ENCODE measurements at places on chromosomes 3 and 15.

DNA sequence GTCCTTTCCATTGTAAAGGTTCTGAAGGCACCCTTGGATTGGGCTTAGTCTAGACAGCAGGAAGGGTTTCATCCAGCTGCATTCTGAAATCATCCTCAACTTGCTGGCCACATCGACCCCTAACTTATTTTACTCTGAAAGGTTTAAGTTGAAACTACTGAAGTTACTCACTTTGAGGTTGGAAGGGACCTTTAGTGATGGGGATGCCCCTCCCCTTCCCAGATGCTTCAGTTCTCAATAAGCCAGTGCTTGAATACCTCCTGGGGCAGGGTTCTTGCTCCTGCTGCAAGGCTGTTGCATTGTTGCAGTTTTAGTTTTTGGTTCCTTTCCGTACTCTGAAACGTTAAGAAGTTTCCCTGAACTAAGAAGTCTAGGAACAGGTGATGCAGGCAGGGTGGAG is 26.4 kb downstream of the FGD5 start:
- no peak for DNase-seq

DNA sequence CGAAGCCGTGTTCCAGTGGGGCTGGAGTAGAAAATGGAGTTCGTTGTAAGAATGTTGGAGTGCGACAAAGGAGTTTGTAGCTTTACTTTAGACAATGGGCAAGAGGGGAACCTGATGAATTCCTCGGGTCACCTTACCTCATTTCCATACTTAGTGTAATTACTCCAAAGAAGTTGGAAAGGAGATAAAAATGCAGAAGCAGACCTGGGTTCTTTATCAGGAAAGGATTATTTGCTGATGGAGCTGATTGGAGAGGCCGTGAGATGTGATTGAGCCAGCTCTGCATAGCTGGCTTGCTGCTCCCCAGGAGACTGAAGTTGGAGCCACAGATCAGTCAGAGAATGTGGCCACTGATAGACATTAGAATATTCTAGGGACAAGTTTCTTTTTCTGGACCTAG is 33.4 kb upstream of the TBL1XR1 start:
- DNase-seq: no peak

GRCh38 chr3:175805825-175806224 is 946.7 kb downstream of the NAALADL2 start:
- no peak for DNase-seq

DNA sequence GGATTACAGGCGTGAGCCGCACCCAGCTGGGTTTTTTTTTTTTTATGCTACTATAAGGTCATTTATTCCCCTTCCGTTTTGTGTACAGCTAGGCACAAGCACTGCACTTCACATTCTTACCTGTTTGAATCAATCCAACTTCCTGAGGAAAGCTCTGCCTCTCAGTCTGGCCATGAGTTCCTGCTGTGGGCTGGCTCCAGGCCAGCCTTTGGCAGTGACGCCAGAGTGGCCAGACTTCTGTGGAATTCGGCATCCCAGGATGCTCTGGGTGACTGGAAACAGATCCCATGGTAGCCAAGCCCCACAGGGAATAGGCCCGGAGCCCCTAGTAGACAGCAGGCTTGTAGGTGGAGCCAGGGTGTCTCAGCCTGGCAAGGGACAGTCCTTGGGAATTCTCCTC is 21.5 kb upstream of the TIMP4 start:
- DNase-seq: no peak

GRCh38 chr3:127848131-127849129 is 26.1 kb upstream of the MGLL start:
- no peak for DNase-seq

DNA sequence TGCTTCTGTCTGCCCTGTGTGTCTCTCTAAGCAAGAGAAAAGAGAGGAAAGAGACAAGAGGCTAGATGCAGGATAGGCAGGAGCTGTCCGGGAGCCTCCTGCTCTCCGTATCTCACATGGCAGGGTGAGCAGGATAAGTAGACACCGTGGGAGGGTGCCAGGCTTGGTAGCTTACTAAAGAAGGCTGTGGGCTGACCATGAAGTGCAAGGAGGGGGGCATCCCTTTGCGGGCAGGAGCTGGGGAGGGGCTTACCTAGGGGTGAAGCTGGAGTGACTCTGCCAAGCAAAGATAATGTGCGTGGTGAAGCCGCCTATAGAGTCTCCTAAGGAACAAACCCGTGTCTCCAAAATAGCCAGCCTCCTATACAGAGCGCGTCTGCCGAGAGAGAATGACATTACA is 33.7 kb upstream of the TMC3 start:
- DNase-seq: no peak

DNA sequence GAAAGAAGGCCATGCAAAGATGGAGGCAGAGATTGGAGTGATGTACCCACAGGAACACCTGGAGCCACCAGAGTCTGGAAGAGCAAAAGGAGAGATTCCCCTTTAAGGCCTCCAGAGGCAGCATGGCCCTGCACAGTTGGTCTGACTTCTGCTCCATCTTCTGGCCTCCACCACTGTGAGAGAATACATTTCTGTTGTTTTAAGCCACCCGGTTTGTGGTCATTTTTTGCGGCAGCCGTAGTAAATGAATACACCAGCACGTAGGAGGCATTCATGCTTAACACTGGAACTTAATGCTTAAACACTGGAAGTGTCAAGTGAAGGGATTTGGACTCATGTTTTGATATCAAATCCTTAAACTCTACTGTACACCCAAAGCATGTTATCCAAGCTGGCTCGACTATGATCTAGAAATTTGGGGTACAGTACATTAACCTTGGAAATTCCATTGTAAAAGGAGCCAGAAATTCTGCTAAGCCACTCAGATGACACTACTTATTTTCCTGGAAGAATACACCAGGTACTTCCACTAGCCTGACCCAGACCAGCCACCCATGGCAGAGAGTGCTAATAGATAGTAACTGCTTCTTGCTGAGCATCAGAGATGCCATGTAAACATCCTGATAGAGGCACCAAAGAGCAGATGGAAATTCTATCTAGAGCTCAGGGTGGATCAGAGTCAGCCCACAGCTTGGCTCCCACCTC is 190.9 kb downstream of the ADAMTS9 start:
- no peak for DNase-seq

- DNase-seq: peak; percentile 73
Observed at GRCh38 chr15:74768771-74769342, 13.0 kb upstream of the CSK start.

DNA sequence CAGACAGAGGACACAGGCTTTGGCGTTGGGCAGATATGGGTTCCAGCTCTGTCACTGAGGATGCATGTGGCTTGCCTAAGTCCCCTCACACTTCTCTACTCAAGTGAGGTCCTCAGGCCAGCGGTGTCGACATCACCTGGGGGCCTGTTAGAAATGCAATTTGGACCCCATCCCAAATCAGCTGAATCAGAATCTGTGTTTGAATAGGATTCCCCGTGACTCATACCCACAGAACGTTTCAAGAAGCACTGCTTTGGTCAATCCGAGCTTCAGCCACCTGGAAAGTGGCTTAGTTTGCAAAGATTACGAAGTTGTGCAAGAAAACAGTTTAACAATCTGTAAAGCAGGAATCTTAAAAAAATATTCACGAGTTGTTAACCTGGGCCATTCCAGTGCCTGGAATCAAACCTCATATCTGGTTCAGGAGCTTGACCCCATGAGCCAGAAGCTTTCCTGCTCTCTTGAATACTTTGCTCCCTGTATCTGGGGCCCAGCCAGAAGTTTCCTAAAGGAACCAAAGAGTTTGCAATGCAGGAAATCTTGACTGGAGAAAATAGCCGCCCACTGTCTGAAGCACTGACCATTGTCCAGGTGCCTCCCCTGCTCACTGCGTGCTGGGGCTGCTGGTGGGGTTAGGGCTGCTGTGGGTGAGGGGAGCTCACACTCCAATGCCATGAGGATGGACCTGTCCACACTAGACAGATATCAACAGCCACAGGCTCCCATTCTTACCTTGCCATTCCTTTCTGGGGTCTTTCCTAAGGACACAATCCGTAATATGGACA is 208.5 kb upstream of the LINGO1 start:
- DNase-seq: no peak

DNA sequence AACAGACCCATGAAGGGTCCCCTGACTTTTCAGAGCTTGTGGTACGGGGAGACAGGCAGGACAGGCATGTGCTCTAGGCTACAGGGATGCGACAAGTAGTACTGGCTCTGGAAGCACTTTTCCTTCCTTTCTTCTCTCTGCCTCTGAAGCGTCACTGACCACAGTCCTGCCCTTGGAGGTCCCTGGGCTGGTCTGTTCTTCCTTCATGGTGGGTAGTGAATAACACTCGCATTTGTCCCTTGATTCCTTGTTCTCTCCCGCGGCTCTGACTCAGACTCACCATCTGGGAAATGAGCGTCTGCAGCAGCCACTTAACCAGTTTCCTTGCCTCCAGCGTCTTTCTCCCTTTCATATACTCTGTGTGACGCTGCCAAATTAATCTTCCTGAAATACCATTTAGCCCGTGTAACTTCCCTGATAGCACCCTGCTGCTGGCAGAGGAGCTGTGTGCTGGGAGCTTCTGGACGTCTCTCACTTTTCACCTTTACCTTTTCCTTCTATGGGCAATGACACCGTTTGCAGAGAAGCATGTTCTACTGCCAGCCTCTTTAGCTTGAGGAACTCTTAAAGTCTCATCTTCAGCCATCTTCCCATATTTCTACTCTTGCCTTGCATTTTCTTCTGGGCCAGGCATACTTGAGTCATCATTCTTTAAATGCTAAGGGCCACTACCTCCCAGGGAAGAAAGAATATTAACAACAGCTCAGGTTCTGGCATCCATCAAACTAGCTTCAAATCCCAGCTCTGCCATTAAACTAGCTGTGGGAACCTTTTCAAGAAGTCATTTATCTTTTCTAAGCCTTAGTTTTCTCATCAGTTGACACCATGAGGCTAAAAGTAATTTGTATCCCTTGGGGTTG is 33.6 kb downstream of the TMEM45A start:
- DNase-seq: no peak

GRCh38 chr3:156831006-156831405 is 4.9 kb downstream of the LEKR1 start:
- DNase-seq: no peak

- DNase-seq: no peak
Observed at GRCh38 chr3:171094411-171094810, 67.9 kb upstream of the SLC2A2 start.

- no peak for DNase-seq
Observed at GRCh38 chr3:63685340-63685739, 32.9 kb downstream of the SNTN start.

GRCh38 chr3:179967622-179968021 is 69.1 kb downstream of the PEX5L start:
- no peak for DNase-seq

- DNase-seq: no peak
Observed at GRCh38 chr15:92324101-92324963, 69.3 kb upstream of the ST8SIA2 start.

- peak; percentile 37 for DNase-seq
Observed at GRCh38 chr15:90750186-90750585, 33.0 kb downstream of the BLM start.

GRCh38 chr3:167882057-167882667 is 146.6 kb downstream of the SERPINI1 start:
- DNase-seq: peak; percentile 43

DNA sequence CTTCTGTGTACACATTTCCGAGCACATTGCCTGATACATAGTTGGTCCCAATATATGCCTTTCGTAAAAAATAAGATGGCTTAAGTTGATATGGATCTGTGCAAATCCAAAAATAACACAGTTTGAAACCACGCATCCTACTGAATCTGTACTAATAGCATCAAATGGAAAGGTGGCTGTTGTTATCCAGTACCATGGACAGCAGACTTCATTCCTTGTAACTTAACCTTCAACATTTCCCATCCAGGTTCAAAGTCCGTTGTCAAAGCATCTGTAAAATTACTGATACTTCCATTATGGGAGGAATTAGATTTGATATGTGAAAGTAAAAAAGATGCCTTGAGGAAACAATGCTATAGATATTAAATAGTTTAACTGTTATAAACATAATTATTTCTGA is 65.5 kb upstream of the C3orf49 start:
- DNase-seq: no peak

DNA sequence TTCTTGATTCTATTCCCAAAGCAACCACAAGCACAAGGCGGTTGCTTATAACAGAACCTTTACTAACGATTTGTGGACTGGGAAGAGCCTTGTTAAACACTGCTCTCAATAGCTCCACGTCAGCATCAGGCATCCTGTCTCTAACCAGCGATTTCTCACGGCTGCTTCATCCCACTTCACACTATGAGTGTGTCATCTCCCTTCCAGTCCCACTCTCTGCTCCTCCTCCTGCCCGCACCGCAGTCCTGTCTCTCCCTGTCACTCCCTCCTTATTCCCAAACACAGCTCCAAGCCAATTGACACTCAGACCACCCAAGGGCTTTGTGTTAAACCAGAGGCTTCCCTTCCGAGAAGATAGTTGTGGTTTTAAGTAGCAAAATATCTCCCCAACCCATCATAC is 94.8 kb downstream of the ABHD5 start:
- DNase-seq: no peak

- DNase-seq: no peak
Observed at GRCh38 chr15:69591905-69592508, 139.4 kb downstream of the RPLP1 start.

DNA sequence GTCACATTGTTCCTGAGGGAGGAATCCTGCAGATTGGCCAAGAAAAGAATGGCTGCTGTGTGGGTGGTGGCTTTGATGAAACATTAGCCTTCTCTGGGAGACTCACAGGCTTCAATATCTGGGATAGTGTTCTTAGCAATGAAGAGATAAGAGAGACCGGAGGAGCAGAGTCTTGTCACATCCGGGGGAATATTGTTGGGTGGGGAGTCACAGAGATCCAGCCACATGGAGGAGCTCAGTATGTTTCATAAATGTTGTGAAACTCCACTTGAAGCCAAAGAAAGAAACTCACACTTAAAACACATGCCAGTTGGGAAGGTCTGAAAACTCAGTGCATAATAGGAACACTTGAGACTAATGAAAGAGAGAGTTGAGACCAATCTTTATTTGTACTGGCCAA is 6.1 kb downstream of the PTX3 start:
- no peak for DNase-seq

DNA sequence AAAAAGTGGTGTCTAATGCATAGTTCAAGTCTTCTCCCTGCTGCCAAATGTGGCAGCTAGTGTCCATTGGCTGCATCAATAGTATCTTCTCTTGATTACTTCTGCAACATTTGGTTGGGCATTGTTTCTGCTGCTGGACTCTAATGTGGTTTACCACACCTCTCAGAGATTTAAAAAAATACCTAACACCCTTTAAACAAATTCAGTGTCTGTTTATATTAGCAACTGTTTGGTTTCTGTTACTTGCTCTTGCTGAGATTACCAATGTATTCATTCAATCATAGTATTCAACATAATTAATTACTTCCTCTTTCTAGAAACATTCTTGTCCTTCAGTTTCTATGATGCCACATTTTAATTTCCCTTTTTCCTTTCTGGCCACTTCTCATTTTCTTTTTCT is 20.3 kb upstream of the NECTIN3 start:
- DNase-seq: no peak

GRCh38 chr3:71370467-71370866 is 213.1 kb downstream of the FOXP1 start:
- DNase-seq: no peak

- no peak for DNase-seq
Observed at GRCh38 chr3:104526901-104527401, 839.8 kb upstream of the ALCAM start.

All from CD4-positive, alpha-beta T cell treated with Interleukin-17A for 1 hour (primary cell).